ENCODE measurements at places on chromosomes 2 and 18.
A peak's percentile ranks its signal among the peaks of the same experiment; 100 is the strongest.

DNA sequence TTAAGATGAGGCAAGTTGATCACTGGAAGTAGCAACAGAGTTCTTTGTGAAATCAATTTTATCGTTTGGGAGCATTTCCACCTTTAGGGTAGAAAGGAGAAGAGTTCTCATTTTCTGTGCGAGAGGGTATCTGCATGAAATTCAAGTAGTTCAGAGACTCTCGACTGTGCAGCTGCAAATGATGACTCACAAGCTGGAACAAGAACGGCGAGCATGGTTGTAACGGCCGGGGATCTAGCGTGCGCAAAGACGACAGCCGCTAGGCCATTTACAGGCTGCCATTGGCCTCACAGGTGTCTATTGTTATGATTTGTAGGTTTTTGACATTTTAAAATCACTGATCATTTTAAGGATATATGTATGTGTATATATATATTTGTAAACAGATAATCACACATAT, 5.2 kb downstream of the KLHL29 start:
- DNase-seq, result peak; percentile 13

GRCh38 chr2:68127358-68128242, 30.1 kb upstream of the PNO1 start:
- no peak for DNase-seq

DNA sequence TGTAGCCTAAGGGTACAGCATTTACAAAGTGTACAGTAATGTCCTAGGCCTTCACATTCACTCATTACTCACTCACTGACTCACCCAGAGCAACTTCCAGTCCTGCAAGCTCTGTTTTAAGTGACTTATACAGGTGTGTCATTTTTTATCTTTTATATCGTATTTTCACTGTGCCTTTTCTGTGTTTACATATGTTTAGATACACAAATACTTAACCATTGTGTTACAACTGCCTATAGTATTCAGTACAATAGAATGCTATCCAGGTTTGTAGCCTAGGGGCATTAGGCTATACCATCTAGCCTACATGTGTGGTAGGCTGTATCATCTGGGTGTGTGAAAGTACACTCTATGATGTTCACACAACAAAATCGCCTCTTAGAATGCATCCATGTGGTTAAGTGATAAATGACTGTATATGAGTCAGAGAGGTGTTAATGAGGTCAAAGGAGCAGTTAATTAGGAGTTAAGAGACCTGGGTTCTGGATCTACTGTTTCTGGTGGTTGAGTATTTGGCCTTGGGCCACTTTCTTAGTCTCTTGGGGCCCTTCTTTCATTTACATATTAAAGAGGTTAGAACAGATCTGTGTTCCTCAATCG, 149.1 kb downstream of the GREB1L start:
- peak; percentile 5 for DNase-seq

GRCh38 chr2:109429567-109430328, 184.0 kb downstream of the SEPTIN10 start:
- DNase-seq, result no peak

DNA sequence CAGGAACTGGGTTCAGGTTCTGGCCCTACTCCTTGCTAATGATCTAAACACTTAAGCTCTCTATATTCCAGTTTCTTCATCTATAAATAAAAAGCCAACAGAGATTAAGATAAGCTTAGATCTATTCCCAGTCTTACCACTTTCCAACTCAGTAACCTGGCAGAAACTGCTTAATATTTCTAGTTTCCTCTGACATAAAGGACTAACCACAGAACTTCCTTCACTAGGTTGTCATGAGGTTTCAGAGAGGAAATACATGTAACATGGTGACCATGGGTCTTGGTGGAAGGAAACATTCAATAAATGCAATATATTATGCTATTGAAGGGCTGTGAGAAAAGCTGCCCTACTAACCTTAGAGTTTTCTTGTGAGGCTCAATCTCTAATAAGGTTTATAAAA, 114.4 kb upstream of the PDE1A start:
- DNase-seq, result no peak

Measured in NCI-H1105 (cell line).